ENCODE measurements at places on chromosomes 3 and 15.

GRCh38 chr3:9206287-9206686 lies 43.2 kb downstream of the SRGAP3 start:
- DNase-seq = no peak

DNA sequence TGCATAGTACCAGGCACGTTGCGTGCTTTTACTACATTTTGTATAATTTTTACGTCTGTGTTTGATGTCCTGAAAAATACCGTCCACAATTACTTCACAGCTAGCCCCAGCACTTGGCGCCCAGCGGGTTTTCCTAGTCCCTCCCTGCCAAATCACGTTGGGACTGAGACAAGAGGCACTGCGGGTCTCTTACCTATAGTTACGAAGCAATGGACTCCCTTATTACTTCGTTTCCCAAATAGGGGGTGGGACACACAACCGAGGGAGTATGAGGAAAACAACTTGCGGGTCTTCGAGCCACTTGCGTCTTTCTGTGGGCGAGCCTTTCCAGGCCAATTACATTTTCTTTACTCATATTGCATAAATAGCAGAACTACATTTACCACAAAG lies 620 bp upstream of the CMSS1 start:
- DNase-seq = no peak

DNA sequence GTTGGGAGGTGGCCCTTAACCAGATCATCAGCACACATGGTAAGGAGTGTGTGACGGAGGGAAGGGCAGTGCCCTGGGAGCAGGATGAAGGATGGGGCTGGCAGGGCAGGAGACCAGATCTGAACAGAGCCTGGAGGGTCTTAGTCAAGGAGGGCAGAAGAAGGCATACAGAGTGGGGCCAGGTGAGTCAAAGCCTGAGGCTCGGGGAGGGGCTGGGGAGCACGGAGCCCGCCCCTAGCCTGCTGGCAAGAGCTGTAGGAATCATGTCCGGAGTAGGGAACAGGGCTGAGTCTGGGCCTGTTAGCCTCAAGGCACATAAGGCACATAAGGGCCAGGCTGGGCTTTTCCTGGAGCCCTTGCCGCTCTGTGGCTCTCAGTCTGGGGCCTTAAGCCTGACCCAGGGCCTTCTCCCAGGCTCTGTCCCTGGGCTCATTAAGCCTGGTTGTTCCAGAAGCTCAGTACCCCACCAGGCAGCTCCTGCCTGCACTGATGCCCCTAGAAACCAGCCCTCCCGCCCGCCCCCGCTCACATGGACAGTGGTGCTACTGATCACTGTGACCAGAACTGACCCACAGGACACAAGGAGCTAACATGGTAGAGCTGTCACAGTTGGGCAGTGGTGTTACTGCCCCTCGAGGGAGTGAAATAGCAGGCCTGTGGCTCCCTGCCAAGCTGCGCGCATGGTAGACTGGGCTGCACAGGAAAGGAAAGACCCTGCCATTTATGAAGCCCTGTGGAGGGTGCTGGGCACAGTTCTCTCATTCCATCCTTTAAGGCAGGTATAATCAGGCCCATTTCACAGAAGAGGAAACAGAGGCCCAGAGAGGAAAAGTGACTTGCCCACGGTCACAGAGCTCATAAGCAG lies 14.6 kb downstream of the ISG20 start:
- DNase-seq = no peak

GRCh38 chr3:59998058-59998457 lies 948.2 kb upstream of the CFAP20DC start:
- DNase-seq = no peak

DNA sequence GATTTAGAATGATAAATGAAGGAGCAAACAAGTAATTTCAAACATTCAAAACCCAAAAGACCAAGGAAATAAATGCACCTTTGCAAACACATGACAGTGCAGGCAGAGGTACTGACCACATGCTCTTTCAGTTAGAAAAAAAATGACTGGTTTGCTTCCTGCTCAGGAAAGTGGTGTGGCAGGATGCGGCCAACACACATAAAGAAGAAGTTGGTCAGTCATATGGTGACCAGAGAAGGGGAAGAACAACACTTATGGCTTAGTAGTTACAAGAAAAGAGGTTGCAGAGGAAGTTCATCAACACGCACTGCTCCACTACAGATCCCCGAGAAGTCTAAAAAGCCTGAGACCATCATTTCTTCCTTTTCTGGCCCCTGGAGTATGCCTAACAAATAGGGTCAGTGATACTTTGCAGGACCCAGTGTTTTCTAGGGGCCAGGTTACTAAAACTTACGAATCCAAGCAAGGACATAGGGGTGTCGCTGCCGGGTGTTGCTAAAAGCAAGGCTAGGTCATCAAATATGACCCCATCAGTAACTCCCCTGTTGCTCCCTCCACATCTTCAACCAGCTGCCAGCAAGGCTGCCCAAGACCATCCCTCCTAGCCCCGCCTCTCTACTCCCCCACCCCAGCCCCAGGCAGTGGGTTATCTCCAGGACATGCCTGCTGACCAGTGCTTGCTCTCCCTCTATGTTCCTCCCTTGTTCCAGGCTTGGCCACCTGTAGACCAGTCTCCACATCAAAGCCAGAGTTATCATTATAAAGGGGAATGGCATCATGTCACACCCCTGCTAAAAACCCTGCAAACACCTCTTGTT lies 11.2 kb downstream of the ATP8B4 start:
- DNase-seq = no peak

DNA sequence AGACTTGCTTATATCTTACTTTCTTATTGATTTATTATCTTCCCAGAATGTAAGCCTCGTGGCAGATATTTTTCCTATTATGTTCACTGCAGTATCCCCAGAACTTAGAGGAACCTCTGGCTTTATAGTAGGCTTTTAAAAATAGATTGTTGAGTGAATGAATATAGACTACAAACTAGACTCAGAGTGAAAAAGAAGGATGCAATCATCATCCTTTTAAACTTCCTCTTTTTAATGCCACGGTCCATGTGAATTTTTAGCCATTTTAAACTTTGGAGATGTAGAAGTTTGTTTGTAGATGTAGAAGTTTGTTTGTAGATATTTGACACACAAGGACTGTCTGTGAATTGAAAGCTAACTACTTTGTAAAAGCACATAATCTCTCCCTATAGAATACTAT lies 7.2 kb upstream of the P2RY12 start:
- DNase-seq = no peak

DNA sequence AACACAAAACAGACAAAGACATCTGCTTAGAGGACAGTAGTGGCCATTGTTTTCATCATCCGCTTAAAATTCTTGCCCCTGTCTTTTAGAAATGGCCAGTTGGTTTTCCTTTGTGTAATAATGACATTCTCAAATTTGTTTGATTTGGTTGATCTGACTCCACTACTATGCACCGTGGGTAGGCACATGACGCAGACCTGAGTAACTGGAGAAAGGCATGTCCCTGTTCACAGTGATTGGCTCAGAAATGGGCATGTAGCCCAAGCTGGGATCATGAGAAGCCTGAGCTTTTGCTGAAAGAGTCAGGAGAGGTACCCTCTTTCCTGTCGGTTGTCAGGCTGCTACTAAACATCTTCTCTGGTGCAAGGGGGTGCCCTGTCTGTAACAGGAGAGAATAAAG lies 36.6 kb upstream of the MAGI1 start:
- no peak for DNase-seq

DNA sequence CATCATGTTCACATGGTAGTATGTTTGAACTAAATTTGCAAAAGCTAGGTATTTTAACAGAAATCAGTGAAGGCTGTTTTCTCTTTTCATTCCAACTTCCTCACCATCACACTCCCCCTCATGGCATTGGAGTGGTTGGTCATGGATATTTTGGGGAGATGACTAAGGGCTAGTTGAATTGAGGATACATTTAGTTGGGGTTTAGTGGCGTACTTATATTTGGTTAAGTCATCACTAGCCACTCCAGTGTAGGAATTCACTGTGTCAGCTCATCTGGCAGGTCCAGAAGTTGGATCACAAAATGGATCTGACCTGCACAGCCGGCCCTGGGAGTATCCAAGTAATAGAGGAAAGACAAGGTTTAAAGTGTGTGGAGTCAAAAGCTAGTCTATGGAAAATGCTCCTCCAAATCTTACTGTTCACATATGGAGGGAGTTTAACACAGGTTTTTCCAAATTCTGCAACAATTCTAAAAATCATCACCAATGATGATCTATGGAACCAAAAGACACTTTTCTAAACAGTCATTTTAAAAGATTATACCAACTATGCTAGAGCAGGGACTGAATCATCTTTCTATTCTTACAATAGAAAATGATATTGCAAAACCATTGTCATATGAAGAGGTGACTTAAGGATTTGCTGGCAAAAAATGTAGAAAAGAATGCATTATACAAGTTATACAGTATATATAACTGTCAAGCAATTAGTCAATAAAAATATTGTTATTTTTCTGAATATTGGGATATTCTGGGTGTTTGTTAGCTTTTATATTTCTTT lies 247.8 kb upstream of the PEX5L start:
- no peak for DNase-seq

- DNase-seq = no peak
These were observed 149.5 kb upstream of the THBS1 start for GRCh38 chr15:39431376-39431775.

GRCh38 chr3:27533718-27534573 lies 49.8 kb upstream of the SLC4A7 start:
- DNase-seq = no peak

DNA sequence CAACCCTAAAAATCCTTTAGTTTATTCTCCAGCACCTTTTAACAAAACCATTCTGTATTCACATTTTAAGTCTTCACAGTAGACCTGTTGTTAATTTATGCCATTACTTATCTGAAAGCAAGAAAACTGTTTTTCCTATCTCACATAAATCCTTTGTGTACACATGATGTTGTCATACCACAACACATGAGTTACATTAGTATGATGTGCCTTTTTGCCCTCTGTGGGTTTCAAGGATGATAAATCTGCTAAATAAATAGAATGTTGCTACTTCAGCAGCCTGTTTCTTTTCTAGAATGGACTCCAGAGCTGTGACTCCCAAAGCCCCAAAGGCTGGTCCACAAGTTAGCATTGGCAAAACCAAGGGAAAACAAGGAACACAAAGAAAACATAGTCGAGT lies 151.6 kb downstream of the SERPINI1 start:
- DNase-seq = no peak
